ENCODE measurements at places on chromosomes 5 and 9. TPM values are rescaled to one million over a fixed set of nuclear protein-coding genes. Genes with fewer than 3 reads are reported as not detected.

PARP8 gene
- 0.11 TPM for total RNA-seq

AMACR gene
- total RNA-seq, result 14.8 TPM

NEUROG1 gene
- total RNA-seq, result not detected

KIF12 gene
- 2.3 TPM for total RNA-seq

IL9 gene
- not detected for total RNA-seq

INSL4 gene
- 16.7 TPM for total RNA-seq

RCL1 gene
- 38.8 TPM for total RNA-seq

SETX gene
- 20.1 TPM for total RNA-seq

ADCY2 gene
- total RNA-seq, result not detected

PCDHGA6 gene
- total RNA-seq, result 0.13 TPM

AHRR gene
- 4.3 TPM for total RNA-seq

SIT1 gene
- not detected for total RNA-seq

DNAH5 gene
- 1.8 TPM for total RNA-seq

C9orf50 gene
- not detected for total RNA-seq

ZFR gene
- 61.9 TPM for total RNA-seq

TAS2R1 gene
- not detected for total RNA-seq

GPR150 gene
- total RNA-seq, result not detected

CENPK gene
- 27.9 TPM for total RNA-seq

NR2F1 gene
- total RNA-seq, result 6.4 TPM

SOX30 gene
- total RNA-seq, result not detected

SLC6A3 gene
- 0.53 TPM for total RNA-seq

IFNA13 gene
- not detected for total RNA-seq

TLX3 gene
- not detected for total RNA-seq

PRRX2 gene
- 11.3 TPM for total RNA-seq

RORB gene
- not detected for total RNA-seq

FRRS1L gene
- 0.19 TPM for total RNA-seq
